Amniotic stem cell (primary cell): ENCODE measurements at places on chromosomes 13 and 19.
A peak's percentile ranks its signal among the peaks of the same experiment; 100 is the strongest.

- DNase-seq: no peak
Measured at GRCh38 chr13:100836711-100837110, 162.1 kb upstream of the TMTC4 start.

DNA sequence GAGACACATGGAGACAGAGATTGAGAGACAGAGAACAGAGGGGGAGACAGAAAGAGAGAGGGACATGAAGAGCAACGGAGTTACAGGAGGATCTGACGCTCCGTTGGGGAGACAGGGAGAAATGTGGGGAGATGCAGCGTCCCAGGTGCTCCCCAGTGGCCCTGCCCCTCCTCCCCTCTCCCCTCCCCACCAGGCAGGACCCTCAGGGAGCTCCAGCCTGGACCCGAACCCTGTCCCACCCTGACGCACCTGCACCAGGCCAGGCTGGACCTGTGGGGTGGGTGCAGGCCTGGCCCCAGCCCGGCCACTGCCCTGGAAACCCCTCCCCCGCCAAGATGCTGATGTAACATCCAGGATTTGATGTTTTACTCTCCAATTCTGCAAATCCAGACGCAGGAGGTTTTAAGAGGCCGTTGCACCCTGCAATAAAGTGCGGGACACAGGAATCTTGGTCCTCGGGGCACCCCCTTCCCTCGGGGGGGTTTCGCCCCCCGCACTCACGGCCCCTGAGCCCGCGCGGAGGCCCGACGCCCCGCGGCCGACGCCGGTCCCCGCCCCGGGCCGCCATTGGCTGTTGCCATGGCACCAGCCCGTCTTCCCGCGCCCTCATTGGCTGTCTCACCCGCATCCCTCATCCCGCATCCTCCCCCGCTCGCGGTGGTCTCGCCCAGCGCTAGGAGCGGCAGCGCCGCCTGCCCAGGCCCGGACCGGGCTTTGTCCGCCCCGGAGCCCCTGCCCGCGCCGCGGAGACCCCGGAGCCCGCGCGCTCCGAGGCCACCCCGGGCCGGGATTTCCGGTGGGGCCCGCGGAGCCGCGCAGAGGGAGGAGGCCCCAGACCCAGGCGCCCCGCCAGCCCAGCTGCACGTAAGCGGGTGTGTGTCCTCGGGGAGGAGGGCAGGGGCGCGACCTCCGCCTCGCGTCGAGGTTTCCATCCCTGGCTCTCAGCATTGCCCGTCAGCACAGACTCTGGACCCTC lies at the start of gene APC2:
APC2 (plus strand) TSS at position 655 of the 976 bp plus-strand sequence. CDS start 2,881 bp downstream, outside the sequence.
- no peak for DNase-seq

DNA sequence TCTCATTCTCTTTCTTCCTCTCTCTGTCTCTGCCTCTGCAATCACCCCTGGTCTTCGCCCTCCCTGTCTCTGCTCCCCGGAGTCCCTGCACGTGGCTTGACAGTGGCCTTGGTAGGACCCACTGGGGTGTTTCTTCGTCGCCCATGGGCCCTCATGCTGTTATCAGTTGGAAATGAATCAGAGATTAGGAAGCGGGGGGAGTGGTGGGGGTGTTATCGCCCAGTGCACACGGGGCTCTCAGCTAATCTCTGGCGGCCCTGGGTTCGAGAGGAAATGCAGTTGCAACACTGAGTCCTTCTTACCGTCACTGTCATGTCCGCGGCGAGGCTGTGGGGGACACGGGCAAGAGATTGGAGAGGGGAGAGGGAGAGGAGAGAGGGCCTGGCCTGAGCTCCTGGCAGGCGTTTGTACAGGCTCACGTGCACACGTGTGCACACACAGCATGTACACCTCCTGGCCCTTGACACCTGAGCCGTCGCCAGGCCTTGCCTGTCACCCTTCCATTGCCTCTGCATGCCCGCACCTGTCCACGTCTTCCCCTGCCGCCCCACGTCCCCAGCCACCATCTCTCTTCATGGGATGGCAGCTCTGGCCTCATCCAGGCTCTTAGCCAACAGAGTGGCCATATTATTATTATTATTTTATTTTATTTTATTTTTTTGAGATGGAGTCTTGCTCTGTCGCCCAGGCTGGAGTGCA lies 37.8 kb upstream of the SLC7A10 start:
- no peak for DNase-seq

- DNase-seq: no peak
Measured at GRCh38 chr19:42206871-42207755, 10.4 kb downstream of the DEDD2 start.

- DNase-seq: no peak
Measured at GRCh38 chr19:38734426-38735256, 9.6 kb downstream of the CAPN12 start.

GRCh38 chr19:51549533-51550324 lies 18.3 kb upstream of the SIGLEC6 start:
- DNase-seq: no peak

DNA sequence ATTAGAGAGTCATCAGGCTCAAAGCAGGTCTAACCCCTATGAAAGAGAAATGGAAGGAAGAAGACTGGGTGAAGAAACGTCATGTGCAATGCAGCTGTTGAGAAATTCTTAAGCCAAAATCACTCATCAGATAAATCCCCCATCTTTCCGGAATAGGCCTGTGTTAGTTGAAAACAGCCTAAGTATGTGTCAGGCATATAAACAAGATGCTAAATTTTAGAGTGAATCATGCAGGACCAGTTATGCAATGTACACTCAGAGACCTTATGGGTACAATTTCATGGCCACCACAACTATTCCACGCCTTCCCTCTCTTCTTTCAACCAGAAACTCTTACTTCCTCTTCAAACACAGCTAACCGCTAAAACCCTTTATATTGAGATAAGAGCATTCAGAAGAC lies 717.7 kb upstream of the ATXN8OS start:
- no peak for DNase-seq

DNA sequence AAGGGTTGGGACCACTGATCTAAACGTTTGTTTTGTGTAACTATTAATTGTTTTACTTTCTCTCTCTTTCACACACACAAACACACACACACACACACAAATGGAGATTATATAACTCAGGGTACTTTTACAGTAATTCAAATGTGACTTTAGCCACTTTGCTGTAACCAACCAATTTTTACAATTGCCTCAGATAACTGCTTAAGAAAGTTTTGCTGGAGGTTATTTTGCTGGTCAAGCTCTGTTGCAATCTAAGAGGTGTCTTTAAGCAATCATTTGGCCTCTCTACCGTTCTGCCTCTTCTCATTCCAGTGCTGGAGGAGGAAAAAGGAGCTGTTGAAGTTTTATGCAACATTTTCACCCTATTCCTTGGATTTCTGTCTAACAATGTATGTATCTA lies 63.0 kb downstream of the TBC1D4 start:
- DNase-seq: no peak

DNA sequence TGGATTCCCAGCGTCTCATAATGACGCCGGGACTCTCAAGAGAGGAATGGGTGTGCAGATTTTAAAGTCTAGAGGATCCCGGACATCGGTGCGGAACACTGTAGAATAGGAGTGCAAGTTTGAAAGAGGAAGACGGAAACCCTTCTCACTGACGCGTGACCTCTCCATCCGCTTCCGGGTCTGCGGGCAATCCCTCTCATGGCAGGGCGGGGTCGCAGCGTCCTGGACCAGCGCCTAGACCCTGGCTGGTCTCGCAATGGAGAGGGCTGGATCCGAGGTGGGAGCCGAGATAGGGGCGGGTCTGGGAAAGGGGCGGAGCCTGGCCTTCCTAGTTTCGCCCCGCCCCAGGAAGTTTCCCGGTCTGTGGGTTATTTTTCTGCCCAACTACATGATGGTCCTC lies 4.6 kb upstream of the ZNF845 start:
- no peak for DNase-seq

- no peak for DNase-seq
Measured at GRCh38 chr13:113724016-113724758, 34.8 kb upstream of the TMEM255B start.

DNA sequence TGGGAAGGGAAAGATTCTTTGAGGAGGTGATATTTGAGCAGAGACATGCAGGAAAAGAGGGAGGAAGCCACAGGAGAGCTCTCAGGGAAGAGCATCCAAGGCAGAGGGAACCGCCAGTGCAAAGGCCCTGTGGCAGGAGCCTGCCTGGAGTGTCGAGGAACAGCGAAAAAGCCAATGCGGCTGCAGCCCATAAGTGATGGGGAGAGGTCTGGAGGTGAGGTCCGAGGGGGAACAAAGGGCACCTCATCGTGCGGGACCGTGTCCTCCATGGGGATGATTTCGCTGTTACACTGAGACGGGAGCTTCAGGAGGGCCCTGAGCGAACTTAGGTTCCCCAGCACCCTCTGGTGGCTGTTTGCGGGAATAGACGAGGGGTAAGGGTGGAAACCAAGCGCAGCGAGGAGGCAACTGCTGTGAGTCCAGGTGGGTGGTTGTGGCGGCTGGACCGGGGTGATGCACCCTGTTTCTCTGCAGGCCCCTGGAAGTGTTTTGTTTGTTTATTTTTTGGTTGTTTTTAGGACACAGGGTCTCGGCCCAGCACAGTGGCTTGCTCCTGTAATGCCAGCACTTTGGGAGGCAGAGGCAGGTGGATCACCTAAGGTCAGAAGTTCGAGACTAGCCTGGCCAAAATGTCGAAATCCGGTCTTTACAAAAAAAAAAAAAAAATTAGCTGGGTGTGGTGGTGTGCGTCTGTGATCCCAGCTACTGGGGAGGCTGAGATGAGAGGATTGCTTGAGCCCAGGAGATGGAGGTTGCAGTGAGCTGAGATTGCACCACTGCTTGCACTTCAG lies 5.9 kb upstream of the EHD2 start:
- peak; percentile 58 for DNase-seq

DNA sequence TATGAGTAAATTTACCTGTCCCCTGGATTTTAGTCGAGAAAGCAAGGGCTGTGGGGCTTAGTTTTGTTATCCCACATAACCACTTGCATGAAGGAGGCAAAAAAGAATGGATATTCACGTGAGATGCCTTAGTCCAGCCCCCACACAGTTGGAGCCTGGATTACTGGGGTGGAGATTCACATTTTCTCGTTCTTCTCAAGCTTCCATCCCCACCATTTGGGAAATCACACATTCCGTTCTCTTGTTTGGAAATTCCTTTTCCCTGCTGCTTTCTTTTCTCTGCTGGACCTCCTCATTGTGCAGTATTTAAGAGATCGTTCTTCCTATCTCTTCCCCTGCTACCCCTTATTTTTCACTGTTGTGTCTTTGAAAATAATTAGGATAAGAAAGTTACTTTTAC lies 45.1 kb upstream of the FARP1 start:
- DNase-seq: no peak

- peak; percentile 34 for DNase-seq
Measured at GRCh38 chr13:37225414-37226070, 120.1 kb upstream of the CSNK1A1L start.

GRCh38 chr19:2550431-2551171 lies 74.7 kb downstream of the GADD45B start:
- DNase-seq: no peak

DNA sequence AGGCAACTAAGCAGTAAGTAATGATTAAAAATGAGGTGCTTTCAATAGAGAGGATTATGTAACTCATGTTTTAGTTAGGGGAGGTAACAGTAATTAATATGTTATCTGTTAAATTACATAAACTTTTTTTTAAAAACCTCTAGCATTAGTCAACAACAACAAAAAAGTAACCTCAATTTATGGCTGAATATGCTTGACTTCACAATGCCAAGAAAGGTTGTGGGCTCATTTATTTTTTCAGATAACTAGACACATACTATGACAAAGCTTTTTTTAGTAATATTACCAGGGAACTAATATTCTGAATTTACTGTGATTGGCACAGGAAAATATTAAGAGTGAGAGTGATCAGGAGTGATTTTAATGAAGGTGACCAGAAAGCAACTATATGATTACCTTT lies 54.9 kb downstream of the KCNRG start:
- DNase-seq: no peak

DNA sequence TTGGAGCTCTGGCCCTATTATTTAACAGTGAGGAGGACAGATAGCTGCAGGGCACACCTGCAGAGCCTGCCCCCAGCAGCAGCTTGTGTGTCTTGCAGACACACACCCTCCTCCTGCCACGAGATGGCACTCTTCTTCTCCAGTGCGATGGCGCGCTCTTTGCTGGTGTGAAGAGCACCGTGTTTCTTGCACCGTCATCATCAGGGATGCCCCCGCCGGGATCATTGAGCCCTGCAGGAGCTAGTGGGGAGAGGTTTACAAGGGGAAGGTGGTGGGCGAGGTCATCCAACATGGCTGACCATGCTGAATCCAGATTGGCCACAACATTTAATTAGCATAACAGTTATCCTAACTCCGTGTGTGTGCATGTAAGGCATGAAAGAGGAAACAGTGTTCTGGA lies 105.6 kb downstream of the RAB20 start:
- DNase-seq: no peak

DNA sequence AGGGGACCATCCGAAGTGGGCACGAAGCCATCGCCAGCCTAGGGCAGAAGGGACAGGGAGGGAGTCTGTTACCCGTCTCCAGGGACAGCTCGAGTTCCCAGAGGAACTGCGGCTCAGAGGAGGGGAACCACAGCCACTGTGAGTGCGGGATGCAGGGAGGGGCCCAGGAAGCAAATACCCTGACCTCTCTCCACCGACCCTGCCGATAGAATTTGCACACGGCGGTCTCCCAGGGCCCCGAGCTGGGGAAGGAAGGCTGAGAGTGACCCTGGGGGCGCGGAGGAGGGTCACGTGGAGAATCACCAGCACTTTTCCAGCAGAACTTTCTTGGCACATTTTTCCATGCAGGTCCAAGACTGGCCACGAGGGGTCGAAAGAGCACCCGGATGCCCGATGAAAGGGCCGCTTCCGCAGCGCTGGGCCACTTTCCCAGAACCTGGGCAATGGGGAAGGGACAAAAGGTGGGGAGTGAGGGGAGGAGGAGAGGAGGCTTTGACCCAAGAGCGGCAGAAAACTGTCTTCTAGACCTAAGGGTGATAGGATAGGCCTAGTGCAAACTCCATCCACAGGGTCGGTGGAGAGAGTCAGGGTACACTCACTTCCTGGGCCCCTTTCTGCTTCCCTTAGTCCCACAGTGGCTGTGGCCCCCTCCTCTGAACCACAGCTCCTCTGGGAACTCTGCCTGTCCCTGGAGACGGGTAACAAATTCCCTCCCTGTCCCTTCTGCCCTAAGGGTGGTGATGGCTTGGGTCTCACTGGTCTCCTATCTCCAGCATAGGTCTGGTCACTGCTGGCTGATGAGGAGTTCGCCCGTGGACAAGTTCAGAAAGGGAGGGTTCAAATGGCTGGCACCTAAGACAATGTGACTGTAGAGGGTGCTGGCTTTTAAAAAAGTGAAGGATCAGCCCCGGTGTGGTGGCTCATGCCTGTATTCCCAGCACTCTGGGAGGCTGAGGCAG lies 5.3 kb upstream of the GPR4 start:
- DNase-seq: peak; percentile 64

GRCh38 chr19:11574689-11575088 lies 2.8 kb downstream of the ACP5 start:
- no peak for DNase-seq

DNA sequence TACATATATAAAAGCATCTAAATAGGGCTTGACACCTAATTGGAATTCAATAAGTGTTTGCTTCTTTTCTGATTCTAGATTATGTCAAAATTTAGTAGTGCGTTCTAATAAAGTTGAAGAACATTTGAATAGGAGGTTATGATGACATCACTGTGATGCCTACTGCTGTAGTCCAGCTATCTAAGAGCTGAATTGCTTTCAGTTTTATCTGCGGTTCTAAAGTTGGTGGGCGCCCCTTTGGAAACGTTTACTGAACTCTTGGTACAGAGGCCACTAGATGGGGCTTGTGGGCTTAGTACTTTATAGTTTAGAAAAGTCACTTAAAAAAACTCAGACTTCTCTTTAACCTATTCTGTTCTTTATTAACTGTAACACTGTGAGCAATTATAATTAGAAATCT lies 776.9 kb downstream of the GPC5 start:
- no peak for DNase-seq
